IMR-90 (cell line): ENCODE measurements at places on chromosomes 12 and 14. TPM values are rescaled to one million over a fixed set of nuclear protein-coding genes. Genes with fewer than 3 reads are reported as not detected.

- no peak for DNase-seq
These were observed 355.6 kb downstream of the DAD1 start for GRCh38 chr14:22233377-22233776.

DNA sequence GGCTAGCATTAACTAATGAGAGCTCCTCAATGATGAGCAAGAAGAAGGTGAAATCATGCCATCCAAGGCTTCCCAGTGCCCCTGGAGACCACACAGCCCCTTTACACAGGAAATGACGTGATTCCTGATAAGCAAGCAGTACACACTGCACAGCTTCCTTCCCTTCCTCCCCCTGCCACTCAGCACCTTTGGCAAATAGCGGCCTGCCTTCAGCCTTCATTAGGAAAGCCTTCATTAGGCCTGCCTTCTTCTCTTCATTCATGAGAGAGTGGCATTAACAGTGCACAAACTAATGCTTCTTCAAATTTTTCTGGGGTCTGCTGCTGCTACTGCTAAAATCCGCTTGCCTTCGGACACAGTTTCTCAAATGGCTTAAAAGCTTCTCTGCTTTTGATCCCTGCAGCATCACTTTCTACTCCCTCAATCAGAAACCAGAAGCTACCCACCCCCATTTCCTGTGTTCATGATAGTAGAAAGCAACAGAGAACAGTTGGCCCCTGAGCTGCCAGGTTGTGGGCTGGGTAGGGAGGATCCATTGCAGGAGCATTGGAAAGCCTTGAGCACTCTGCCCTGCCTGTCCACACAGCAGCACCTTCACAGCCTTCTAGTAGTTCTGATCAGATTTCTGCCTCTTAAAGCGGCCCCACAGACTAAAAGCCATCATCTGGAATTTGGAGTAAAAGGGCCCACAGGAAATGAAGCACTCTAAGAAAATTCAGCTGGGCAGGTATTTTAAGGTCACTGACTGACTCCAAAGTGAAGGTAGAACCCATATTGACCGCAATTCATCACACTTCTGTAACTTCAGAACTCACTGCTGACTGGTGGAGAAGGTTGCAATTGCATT, 103.8 kb upstream of the ETV6 start:
- DNase-seq, result no peak

GRCh38 chr14:101760138-101761011, 1.1 kb upstream of the PPP2R5C start:
- DNase-seq, result peak; percentile 98

GRCh38 chr14:37844614-37845013, 249.2 kb downstream of the TTC6 start:
- DNase-seq, result no peak

The CAPZA3 gene
- polyA plus RNA-seq, result not detected in 2 replicates

DNA sequence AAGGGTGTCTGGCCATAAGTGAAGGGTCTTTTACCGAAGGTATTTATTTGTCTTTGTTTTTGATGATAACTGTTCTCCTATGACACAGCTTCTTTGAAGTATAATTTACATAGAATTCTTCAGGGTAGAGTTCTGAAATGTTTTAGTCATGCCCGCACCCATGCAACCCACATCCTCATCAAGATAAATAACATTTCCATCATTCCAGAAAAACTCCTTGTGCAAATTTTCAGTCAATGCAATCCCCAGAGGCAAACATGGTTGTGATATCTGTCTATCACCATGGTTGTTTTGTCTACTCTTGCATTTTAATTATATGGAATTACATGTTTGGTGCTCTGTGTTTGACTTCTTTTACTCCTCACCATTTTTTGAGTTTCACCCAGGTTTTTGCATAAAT, 837.8 kb downstream of the AACS start:
- DNase-seq, result no peak

DNA sequence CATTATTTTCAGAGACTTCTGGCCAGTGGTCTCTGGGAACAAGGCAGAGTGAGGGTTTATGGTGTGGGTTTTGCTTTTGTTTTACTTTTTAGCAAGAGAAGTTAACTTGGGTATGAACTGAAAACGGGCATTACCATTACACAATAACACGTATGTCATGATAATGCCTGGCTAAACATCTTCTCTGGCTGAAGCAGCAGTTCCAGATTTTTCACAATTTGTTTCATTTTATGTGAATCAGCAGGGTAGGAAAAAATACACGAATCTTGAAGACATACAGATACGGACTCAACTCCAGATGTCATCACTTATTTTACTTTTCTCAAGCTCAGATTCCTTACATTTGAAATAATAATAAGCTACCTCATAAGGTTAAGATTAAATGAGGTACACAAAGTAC, 2.5 kb upstream of the PCNX4 start:
- no peak for DNase-seq

The HAL gene
- polyA plus RNA-seq, result 0.02 TPM in 1 of 2 replicates, not detected in the other

- peak; percentile 4 for DNase-seq
These were observed 52.1 kb downstream of the SLC15A4 start for GRCh38 chr12:128771681-128772080.

The RNASE13 gene
- polyA plus RNA-seq, result not detected in 2 replicates

The KLHL33 gene
- 0.03 TPM in 2 replicates for polyA plus RNA-seq

GRCh38 chr14:53470351-53471043, 317.4 kb upstream of the DDHD1 start:
- peak; percentile 60 for DNase-seq

DNA sequence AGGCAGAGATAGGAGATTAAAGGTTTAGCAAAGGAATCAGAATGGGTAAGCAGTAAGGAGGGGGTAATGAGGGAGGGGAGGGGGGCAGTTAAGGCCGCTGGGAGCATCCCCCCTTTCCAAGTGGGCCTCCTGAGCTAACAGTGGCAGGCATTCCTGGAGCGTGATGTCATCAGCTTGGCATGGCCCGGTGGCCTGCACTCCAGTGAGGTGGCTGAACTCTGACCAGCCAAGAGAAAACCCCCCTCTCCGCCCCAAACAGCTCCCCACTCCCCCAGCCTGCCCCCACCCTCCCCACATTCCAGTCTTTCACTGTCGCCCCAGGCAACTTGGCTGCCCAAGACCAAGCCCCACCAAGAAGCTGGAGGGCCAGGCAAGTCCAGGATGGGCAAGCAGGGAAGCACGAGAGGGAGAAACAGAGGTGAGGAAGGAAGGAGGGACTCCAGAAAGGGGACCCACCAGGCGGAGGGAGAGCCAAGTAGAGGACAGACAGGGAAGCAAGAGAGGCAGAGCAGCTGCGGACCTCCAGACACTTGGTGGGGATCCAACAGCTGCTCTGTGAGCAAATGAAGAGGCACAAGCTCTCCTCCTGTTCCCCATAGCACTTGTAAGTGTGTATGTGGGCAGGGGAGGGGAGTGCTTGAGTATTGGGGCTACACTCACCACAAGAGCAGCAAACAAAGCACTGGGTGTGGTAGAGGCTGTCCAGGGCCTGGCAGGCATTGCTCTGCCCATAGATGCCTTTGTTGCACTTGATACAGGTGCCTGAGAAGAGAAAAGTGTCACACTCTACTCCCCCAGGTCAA, 4.5 kb downstream of the AJUBA start:
- peak; percentile 67 for DNase-seq

GRCh38 chr14:50407111-50407812, 10.6 kb upstream of the CDKL1 start:
- DNase-seq, result no peak

- peak; percentile 12 for DNase-seq
These were observed 51.2 kb downstream of the DNAH10 start for GRCh38 chr12:123813349-123813748.

GRCh38 chr12:93612776-93613175, 40.3 kb downstream of the SOCS2 start:
- DNase-seq, result no peak

The TAS2R13 gene
- 0.03 TPM in 1 of 2 replicates, not detected in the other for polyA plus RNA-seq

GRCh38 chr12:130179621-130180020, 17.4 kb downstream of the FZD10 start:
- no peak for DNase-seq

The CLEC4D gene
- not detected in 2 replicates for polyA plus RNA-seq

The BRMS1L gene
- 3.2 and 6.2 TPM in 2 replicates for polyA plus RNA-seq

- no peak for DNase-seq
These were observed 82.9 kb downstream of the NEDD1 start for GRCh38 chr12:96989916-96990315.

GRCh38 chr14:63939006-63939270, 86.1 kb downstream of the SYNE2 start:
- no peak for DNase-seq

DNA sequence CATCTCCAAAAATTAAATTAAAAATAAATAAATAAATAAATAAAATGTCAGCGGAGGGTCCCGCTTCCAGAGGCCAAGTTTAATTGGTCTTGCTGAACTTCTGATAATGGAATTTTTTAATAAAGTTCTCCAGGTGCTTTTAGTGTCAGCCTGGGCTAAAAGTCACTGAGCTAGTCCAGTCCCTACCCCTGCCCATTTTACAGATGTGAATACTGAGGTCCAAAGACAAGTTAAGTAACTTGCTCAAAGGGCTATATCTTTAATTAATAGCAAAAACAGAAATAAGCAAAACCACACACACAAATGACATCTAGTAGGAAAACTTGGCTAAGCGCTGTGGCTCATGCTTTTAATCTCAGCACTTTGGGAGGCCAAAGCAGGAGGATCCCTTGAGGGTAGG, 5.6 kb upstream of the RFC5 start:
- DNase-seq, result no peak

GRCh38 chr12:129063600-129063999, 210.3 kb downstream of the GLT1D1 start:
- DNase-seq, result no peak

DNA sequence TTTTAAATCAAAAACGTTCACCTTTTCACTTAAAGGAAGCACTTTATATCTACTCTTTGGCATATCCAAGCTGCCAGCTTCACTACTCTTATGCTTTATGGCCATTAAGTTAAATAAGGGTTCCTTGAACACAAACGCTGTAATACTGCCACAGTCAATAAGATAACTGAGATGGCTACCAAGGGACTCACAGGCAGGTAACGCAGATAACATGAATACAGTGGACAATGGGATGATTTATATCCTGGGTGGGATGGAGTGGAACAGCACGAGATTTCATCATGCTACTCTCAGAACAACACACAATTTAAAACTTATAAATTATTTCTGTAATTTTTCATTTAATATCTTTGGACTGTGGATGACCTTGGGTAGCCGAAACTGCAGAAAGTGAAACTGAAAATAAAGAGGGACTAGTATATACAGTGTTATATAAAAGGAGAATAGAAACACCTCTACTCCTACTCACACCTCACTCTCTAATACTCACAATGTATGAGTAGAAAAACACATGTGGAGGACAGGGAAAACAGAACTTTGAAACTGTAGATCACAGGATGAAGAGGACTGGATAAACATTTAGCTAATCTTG, 367.3 kb downstream of the C12orf50 start:
- DNase-seq, result peak; percentile 3

The KHNYN gene
- polyA plus RNA-seq, result 16.1 and 18.9 TPM in 2 replicates

- peak; percentile 33 for DNase-seq
These were observed 59.4 kb downstream of the DDX51 start for GRCh38 chr12:132084621-132085290.

DNA sequence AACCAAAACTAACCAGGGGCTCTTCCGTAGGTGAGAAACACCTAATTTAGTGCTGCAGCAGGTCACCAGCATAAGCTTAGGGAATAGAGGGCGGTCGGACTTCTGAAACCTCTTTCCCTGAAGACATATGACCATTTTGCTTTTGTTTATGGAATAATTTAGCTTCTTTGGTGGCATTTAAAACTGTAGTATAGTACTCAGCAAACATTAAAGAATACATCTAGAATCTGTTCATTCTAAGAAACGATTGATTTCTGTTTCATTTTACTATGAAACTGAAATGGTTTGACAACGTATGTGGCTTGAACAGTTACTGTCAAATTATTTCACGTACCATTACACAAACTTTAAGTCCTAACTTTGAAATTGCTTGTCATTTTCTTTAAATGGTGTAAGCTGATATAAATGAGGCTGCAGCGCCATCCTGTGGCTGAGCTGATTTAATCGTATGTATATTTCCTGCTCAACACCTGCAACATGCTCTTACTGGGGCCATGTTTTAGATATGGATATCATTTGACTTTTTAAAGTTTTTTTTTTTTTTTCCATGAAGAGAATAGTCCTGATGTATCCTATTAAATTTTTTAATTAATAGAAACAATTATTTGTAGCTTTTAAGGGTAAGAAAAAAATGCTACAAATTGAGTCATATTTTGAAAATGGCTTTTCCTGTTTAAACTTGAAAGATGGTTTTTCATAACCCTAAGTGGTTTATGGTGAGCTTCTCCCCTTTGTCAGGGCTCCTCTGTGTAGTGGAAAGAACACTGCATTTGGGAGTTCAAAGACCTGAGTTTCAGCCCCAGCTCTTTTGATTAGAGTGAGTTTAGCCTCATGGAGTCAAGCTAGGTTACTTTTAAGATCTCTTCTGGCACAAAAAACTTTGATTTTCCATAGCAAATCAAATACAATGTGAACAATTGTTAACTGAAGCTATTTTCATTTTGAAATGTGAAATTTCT, 27.4 kb downstream of the CFAP54 start:
- peak; percentile 85 for DNase-seq

GRCh38 chr12:111154147-111154834, 214.6 kb downstream of the PHETA1 start:
- no peak for DNase-seq

GRCh38 chr14:77240336-77240915, 30.6 kb downstream of the NGB start:
- no peak for DNase-seq

DNA sequence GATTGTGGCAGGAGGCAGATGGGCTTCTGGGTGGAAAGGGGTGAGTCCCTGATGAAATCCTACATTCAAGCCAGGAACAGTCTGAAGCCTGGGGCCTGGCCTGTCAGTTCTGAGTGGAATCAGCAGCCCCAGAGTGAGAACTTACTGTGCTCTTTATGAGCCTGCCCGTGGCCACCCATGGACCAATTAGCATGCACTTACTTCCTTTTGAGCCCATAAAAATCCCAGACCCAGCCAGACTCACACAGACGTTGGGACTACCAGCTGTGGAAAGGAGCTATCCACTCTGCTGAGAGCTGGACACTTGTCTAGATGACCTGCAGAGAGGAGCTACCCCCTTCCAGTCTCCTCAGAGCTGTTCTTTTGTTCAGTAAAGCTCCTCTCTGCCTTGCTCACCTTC, 104.5 kb downstream of the MNAT1 start:
- DNase-seq, result no peak

The PLEKHG7 gene
- not detected in 2 replicates for polyA plus RNA-seq

GRCh38 chr14:103811189-103811588, 36.2 kb downstream of the PPP1R13B start:
- DNase-seq, result no peak

The SLC5A8 gene
- not detected in 2 replicates for polyA plus RNA-seq

The DDX23 gene
- polyA plus RNA-seq, result 59.1 and 61.8 TPM in 2 replicates

- DNase-seq, result no peak
These were observed 287.6 kb upstream of the E2F7 start for GRCh38 chr12:77352946-77353345.

The PIP4K2C gene
- 20.0 and 23.1 TPM in 2 replicates for polyA plus RNA-seq

DNA sequence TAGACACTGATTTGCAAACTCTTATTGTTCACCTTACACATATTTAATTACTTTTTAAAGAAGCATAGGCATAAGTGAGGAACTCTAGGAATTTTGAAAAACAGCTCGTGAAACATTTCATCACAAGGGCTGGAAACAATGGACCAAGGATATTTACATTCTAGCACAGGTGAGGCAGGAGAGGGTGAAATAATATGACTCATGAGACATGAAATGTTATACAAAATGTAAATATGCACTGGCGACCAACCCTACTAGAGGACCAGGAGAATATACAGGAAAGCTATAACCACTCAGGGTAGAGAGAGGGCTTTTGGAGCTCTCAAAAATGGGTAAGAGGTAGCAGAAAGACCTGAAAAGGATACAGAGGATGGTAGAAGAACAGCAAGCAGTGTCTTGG, 115.3 kb downstream of the PTGER2 start:
- no peak for DNase-seq

GRCh38 chr12:92668739-92669138, 34.0 kb upstream of the PLEKHG7 start:
- no peak for DNase-seq

The CRY1 gene
- polyA plus RNA-seq, result 7.8 and 9.9 TPM in 2 replicates

GRCh38 chr12:26246483-26247164, 51.3 kb downstream of the SSPN start:
- DNase-seq, result no peak
